COR-L47 (cell line): ENCODE measurements at places on chromosomes 3 and 15.
A peak's percentile ranks its signal among the peaks of the same experiment; 100 is the strongest.

- DNase-seq = no peak
These were observed 11.8 kb upstream of the CSTA start for GRCh38 chr3:122313281-122313680.

DNA sequence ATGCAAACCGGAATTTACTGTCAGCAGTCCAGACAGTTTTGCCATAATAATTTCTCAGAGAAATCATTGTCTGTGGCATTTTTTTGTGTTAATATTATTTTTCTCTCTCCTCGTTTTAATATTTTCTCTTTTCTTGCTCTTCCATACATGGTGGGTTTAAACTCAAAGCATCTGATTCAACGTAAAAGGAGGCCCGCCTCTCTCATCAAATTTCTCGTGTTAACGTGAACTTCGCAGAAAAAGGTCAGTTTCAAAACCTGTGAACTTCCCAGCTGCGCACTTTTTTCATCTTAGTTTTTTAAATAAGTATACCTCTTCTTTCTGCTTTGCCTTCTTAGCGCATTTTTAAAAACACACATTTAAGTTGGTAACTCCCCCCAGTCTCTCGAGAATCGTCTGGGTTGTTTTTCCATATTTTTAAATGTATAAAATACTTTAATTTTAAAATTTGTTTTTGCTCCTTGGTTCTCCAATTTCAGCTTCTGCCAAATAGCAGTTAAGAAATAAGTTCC is 9.1 kb downstream of the SHOX2 start:
- DNase-seq = no peak

DNA sequence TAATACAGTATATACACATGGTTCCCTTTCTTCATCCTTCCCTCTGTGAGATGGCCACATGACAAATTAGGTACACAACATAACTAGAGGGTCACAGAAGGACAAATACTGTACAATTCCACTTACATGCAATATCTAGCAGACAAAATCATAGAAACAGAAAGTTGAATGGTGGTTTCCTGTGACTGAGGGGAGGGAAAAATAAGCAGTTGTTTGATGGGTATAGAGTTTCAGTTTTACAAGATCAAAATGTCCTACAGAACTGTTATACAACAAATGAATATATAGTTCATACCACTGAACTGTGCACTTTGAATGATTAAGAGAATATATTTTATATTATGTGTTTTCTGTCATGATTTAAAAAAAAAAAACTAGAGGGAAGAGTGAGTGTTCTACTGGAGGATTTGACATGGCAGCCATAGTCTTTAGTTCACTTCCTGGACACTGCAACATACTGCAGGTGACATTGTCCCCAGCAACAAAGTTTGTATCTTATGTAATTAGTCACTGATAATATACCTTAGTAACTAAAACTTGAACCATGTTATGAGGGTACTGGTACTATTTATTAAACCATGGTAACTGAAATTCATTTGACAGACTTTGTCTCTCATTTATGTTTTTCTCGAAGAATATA is 37.2 kb downstream of the CCDC54 start:
- DNase-seq = no peak

- DNase-seq = no peak
These were observed 8.8 kb downstream of the PRICKLE2 start for GRCh38 chr3:64216274-64217147.

GRCh38 chr3:57943525-57944495 is 64.4 kb upstream of the FLNB start:
- DNase-seq = no peak

DNA sequence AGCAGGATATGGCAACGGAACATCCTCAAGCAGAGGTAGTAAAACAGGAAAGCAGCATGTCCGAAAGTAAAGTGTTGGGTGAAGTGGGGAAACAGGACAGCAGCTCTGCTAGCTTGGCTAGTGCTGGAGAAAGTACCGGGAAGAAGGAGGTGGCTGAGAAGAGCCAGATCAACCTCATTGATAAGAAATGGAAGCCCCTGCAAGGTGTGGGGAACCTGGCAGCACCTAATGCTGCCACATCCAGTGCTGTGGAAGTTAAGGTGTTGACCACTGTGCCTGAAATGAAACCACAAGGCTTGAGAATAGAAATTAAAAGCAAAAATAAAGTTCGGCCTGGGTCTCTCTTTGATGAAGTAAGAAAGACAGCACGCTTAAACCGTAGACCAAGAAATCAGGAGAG is 14.3 kb upstream of the ZBTB47 start:
- DNase-seq = no peak

- DNase-seq = no peak
These were observed 128.4 kb downstream of the RAP2B start for GRCh38 chr3:153290268-153291015.

- peak; percentile 40 for DNase-seq
These were observed 53.4 kb upstream of the CCDC174 start for GRCh38 chr3:14598143-14598569.

DNA sequence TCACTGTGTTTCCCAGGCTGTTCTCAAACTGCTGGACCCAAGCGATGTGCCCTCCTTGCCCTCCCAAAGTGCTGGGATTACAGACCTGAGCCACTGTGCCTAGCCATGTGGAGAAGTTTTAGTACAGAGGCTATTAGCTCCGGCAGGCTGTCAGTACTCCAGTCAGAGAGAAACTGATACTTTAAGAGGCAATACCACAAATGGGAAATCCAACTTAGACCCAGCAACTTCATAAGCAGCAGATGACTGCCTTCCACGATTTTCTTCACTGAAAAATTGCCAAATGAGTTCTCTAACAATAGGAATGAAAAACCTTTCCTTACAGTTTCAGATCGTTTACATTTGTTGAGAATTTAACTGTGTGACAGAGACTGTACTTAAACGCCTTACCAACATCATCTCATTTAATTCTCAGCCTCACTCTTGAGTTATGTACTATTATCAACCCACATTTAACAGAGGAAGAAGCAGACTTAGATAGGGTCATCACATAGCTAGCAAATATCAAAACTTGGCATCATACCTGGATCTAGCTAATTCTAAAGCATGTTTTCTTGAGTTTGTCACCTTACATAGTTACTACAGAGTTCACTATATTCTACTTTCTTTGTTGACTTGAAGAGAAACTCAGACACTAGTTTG is 127.4 kb downstream of the TCF12 start:
- DNase-seq = no peak

GRCh38 chr3:71110385-71111222 is 472.9 kb downstream of the FOXP1 start:
- DNase-seq = no peak

GRCh38 chr3:59069838-59070237 is 20.0 kb upstream of the CFAP20DC start:
- DNase-seq = no peak

DNA sequence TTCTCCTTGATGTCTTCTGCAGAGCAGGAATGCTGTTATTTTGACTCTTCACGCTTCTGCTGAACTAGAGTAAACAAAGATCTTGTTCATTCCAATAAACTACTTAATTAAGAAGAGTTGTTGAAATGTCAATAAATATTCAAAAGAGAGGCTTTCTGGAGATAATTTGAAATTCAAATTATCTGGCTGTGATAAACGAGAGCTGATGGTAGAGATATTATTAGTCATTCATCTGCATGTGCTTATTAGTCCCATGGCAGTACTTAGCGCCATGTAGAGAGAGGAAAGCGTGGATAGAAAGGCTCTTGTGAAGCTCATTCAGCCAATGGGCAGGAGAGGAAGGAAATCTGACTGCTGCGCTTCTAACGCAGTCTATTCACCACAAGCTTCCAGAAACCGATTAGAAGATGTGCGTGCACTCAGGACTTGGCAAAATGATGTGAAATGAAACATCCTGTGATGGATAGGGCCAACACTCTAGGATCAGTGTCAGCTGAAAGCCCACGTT is 251.1 kb downstream of the GABRB3 start:
- no peak for DNase-seq

DNA sequence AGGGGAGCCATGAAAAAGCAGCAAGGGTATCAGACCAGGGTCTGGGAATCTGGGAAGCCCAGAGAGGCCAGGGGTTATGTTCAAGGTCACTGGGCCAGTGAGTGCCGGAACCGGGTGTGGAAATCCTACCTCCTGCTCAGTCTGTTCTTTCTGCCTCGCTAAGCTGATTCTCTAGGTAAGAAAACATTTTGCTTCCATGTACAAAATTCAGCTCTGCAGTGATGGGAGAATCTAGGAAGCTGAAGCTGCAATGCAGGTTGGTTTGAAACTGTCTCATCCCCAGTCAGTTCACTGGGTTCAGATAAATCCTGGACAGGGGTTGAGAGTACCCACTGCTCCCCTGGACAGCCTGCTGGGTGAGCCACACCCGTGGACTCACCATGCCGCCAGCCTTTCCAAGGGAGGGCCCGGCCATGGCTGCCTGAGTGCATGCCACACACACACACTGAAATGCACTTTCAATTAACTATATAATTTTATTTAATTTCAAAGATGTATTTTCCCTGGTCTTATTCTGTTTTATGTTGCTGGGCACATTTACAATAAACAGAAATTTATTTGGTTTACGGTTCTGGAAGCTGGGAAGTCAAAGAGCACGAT is 108.4 kb downstream of the CORO2B start:
- DNase-seq = no peak

DNA sequence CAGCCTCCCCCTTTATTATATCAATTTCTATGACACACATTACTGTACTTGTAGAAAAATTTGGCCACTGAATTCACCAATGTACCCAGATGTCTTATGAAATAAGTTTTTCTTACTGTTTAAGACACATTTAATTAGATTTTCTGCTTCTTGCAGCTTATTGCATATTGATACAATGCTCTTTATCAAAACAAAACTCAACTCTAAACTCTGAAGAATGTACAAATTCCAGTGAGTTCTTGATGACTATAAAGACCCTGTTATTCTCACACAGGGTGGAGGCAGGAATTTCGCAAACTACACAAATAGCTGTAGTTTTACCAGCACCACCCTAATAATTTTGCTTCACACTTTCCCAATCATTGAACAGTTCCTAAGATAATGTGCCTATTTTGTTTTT is 22.0 kb downstream of the CMTM6 start:
- no peak for DNase-seq

DNA sequence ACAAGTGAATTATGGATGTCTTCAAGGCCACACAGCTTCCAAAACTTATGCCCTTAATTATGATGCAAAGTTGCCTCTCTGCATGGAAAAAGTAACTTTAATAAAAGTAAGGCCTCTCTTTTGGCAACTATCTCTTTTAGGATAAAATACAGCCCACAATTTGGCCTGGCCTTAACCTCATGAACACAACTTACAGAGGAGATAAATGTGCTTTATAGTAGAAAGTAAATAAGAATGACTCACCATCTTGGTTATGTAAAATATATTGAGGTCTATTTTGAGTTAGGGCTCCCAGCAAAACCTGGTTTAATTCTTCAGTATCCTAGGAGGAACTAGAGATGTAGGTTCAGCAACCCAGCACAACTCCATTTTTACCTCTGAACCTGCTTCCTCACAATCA is 164.0 kb downstream of the ROBO2 start:
- no peak for DNase-seq

DNA sequence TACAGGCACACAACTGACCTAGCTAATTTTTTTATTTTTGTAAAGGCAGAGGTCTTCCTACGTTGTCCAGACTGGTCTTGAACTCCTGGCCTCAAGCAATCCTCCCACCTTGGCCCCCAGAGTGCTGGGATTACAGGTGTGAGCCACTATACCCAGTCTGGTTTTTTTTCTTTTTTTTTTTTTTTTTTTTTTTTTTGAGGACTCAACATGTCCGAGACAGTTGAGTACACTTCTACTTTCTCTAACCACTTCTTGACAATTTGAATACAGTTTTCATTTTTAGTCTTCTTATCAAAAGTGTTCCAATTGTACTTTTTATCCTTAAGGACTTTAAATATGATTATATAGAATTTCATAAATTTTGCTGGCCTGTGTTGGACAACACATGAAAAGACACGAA is 7.4 kb upstream of the GSK3B start:
- DNase-seq = no peak

DNA sequence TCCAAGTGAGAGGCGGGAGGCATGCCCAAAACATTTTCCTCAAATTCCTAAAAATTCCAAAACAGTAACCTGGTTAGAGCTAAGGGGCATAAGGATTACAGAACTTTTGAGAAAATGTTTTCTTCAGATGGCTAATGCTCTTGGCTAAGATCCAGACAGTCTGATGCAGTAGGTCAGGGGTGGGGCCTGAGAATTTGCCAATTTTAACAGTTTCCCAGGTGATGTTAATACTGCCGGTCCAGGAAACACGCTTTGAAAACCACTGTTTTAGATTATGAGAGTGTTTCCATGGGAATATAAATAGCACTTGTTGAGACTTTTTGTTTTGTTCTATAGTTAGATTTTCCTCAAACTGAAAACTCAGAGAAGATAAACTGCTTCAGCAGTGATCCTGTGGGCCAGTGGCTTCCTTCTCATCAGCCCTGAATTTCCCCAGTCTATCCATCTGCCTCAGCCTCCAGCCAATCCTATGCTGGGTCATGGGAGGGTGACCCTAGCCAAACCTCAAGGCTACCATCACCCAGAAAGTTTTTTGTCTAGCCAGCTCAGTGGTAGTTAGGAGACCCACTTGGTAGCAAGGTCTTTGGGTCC is 71.6 kb upstream of the ACP3 start:
- no peak for DNase-seq

DNA sequence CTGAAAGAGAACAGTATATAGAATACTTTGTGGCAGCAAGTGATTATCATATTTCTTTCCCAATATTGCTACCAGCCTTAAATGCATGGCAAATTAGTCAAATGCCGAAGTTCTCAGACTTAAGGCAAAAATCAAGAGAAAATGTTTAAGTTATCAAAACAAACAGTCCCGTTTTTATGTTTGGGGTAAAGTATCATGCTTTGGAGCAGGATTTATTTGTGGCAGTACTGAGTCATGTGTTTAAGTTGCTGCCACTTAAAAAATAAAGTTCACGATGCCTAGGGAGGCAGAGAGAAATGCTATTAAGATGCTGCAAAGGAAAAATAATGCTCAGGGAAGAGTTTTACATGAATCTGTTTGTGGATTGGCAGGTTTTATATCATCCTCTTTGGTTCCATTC is 417.4 kb upstream of the MDFIC2 start:
- no peak for DNase-seq

GRCh38 chr15:90529011-90529370 is 732 bp upstream of the CRTC3 start:
- no peak for DNase-seq

DNA sequence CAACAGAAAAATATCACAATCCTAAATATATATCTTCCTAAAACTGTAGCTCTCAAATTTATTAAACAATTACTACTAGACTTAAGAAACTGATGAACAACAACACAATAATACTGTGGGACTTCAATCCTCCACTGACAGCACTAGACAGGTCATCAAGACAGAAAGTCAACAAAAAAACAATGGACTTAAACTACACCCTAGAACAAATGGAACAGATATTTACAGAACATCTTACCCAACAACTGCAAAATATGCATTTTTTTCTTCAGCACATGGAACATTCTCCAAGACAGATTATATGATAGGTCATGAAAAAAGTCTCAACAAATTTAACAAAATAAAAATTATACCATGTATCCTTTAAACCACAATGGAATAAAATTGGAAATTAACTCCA is 133.4 kb downstream of the PLCH1 start:
- DNase-seq = no peak

DNA sequence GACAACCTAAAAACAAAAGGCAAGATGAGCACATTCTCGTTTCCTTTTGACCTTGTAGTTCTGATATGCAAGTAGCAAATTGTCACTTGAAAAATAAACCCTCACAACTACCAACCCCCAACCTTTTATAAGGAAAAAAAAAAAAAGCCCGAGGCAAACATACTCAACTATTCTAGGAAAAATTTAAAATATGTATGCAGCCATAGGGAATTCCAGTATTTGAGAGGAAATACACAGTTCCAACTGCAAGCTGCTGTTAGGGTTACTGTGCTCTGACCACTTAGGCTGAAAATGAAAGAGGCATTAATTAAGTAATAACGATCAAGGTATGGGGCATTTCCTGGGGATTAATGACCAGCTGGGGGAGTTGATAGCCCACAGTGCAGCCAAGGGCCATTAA is 281.9 kb upstream of the DPH6 start:
- no peak for DNase-seq
